ENCODE measurements at places on chromosomes 3 and 15.

- DNase-seq = no peak
Observed at GRCh38 chr3:106242781-106243180, 374.0 kb upstream of the CBLB start.

DNA sequence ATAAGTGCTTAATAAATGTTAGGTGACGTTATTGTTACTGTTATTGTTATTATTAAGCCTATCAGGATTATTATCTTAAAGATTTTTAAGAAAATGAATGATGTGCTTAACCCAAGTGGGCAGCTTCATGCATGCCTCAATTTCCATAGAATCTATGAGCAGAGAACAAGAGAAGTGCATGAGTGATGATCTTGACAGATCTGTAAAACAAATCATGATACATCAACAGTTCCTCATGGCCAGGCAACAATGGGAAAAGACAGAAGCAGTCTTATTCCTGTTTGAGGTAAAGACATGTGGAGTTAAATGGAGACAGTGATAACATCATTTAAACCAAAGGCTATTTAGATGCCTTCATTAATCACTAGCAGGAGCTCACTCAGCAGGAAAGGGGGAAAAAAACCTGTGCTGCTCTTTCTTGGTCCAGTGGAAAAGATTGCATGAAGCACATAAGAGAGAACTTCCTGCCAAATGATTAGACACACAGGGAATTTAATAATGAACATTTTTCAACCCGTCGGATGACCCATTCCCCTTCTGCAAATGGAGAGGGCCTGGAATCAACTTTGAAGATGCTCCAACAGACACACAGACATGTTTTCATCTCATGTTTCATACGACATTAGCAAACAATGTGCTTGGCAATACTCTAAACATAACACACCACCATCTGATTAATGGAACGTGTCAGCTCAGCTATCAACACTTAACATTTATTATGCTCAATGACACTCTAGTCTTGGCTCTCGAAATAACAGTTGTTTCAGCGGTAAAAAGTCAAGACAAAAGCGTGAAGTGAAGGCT, 212.2 kb upstream of the LRRN1 start:
- DNase-seq = no peak

GRCh38 chr15:87207990-87208580, 1048.5 kb downstream of the NTRK3 start:
- DNase-seq = no peak

GRCh38 chr3:161252143-161252542, 31.0 kb downstream of the NMD3 start:
- DNase-seq = no peak

GRCh38 chr3:86914670-86915069, 76.3 kb downstream of the VGLL3 start:
- DNase-seq = no peak

All from endothelial cell (in vitro differentiated cells).